Stimulated activated CD8-positive, alpha-beta memory T cell treated with anti-CD3 and anti-CD28 coated beads, Interleukin-15, amount 100 ng/mL, for 4 hours (primary cell): ENCODE measurements at places on chromosomes 13 and 19.

DNA sequence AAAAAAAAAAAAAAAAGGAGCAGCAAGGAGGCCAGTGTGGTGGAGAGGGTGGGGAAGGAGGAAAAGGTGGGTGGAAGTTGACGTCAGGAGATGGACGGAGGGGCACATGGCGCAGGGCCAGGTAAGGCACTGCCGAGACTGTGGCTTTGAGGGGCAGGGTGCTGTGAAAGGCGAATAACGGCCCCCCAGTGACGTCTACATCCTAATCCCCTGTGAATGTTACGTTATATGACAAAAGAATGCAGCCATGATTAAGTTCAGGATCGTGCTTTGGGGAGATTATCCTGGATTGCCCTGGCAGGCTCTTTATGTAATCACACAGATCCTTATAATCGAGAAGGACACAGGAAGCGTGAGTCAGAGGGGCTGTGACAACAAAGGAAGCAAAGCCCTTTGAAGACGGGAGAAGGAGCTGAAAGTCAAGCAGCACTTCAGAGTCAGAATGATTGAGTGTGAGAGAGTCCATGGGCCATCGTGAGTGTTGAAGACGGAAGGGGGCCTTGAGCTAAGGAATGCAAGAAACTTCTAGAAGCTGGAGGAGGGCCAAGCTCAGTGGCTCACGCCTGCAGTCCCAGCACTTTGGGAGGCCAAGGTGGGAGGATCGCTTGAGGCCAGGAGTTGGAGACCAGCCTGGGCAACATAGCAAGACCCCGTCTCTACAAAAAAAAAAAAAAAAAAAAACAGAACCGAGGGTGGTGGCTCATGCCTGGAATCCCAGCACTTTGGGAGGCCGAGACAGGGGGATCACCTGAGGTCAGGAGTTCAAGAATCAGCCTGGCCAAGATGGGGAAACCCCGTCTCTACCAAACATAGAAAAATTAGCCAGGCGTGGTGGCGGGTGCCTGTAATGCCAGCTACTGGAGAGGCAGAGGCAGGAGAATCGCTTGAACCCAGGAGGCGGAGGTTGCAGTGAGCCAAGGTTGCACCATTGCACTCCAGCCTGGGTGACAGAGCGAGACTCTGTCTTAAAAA, 13.8 kb upstream of the CEACAM16 start:
- DNase-seq: no peak

- DNase-seq: no peak
These were observed 283.4 kb upstream of the KLHL1 start for GRCh38 chr13:70391678-70392077.

DNA sequence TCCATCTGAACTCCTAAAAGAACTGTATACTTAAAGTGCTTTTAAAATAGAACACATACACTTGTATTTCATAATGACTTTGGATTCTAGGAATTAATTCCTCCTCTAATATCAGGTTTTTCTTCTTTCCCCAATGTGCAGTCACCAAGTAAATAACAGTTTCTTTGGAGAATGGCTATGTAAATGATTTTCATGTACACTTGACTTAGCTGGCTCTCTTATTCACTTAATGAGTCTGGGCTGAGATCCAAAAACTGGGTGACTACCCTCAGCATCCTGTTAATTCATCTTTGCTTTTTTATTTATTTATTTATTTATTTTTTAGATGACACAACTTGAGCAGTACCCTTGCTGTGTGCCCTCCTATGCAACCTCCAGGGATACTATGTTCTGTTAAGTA, 1003.7 kb downstream of the SLITRK1 start:
- DNase-seq: no peak

- DNase-seq: no peak
These were observed 1.2 kb downstream of the ZNF8 start for GRCh38 chr19:58279925-58280316.

DNA sequence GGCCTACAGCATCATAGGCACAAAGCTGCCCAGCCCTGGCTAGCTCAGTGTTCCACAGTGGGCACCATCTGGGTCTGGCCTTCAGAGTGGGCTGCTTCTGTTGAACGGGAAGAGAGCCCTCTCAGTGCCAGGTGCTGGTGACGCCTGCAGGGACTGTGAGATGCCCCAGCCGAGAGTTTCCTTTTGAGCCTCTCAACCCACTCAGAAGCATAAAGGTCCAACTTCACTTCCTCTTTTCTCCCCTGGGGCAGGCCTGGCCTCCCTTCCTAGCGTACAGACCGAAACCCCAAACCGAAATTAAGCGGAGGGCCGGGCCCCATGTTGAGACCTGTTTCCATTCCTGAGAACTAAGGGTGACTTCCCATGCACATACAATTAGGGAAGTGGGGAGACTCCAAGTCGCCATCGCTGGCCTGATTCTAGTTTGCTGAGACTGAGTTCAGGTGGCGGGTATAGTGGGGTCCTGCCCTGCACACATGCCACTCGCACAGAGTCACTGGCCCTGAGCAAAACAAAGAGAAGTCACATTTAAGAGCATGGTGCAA, 6.9 kb downstream of the RAB8A start:
- DNase-seq: no peak

DNA sequence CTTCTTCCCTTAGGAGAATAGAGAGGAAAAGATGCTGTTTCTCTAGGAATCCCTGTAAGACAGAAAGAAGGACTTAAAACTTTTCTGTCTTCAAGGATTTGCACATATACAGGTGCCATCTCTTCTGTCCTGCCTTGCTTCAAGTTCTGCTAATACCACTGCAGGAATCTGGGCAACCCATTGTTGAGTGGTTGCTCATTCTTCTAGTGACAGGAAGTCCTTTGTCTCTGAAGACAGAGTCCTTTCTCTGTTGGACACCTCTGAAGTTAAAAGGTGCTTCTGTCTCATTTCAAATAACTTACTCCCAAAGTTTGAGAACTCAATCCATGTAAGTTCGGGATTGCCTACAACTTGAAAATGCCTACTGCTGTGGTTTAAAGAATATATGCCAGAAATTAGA, 114.4 kb upstream of the TMTC4 start:
- DNase-seq: no peak

DNA sequence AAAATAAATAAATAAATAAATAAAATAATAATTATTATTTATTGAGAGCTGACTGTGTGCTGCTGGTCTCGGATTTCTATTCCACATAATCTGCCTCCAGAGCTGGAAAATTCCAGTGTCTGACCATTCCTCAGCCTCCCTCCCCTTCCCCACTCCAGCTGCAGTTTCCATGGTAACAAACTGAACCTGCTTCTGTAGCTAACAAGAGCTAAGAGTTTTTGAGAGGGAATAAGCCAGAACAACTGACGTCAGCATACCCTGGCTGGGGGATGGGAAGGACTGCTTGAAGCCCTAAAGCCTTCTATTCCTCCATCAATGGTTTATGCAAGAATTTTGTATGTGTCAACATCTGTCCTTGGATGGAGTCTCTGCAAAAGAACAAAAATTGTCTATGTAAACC, 26.0 kb upstream of the PEG3 start:
- DNase-seq: no peak

- DNase-seq: no peak
These were observed 134.0 kb downstream of the USP12 start for GRCh38 chr13:27037571-27037970.

- DNase-seq: no peak
These were observed 4.3 kb upstream of the ZNF813 start for GRCh38 chr19:53463263-53463662.

DNA sequence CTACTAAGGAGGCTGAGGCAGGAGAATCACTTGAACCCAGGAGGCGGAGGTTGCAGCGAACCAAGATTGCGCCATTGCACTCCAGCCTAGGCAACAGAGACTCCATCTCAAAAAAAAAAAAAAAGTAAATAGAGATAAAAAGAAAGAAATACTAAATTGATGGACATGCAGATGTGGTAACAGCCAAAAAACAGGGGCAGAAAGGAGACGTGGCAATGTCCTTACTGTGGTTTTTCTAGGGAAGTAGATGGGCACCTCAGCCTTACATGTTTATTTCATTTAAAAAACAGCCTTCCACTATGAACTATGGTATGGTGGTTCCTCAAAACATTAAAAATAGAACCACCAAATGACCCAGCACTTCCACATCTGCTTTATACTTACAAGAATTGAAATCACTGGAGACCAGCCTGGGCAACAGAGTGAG, 6.5 kb upstream of the EIF3G start:
- no peak for DNase-seq

DNA sequence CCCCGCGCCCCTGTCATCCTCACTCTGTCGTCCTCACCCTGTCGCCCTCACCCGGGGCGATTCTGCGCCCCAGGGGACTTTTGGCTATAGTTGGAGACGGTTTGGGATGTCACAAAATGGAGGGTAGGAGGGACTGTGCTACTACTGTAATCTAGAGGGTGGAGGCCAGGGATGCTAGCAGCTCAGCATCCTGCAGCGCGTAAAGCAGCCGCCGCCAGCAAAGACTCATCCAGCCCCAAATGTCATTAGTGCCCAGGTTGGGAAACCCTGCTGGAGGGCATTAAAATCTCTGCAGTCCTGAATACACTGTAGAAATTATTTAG, 362 bp downstream of the ZNF557 start:
- no peak for DNase-seq

DNA sequence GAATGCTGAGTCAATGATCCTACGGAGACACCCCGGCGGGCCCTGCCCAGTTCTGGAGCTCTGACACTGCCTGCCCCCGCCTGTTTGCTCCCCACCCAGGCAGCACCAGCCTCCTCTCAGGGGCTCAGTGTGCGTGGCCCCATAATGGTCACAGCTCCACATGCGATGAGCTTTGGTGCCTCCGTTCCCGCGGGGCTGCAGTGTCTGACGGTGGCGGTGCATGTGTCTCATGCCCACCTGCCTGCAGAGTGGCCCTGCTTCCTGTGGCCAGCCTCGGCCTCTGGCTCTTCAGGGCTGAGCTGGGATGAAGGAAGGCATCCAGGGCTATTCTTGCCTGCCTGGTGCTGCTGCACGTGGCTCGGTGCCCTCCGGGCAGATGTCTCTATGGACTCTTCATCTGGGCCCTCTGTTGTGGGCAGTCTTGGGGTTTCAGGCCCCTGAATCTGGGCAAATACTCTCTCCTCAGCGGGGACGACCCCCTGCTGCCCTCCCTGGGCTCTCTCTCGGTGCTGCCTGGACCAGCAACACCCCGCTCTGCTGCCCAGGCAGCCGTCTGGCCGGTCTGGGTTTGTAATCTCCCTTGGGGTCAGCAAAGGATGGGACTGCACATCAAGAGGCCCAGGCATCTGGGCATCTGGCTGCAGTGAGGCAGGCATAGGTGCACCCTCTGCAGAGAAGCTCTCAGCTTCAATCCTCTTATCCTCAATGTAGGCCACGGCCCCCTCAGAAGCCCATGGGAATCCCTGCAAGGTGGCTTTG, 19.3 kb upstream of the TMEM255B start:
- DNase-seq: no peak

GRCh38 chr19:10544753-10545251, 1.1 kb downstream of the ATG4D start:
- DNase-seq: no peak

DNA sequence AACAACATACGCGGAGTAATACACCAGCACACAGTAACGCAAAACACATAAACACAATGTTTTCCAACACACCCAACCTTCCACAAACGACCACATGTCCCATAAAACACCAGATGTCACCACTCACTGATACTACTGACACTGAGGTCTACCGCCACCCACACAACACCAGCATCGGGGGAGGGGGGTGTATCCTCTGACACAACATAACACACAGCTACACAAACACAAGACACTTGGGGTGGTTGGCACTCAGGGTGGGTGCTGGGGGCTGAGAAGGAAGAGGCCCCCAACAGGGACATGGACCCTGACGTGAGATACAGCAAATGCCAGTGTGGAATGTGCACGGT, 1.5 kb upstream of the KCNN4 start:
- no peak for DNase-seq

DNA sequence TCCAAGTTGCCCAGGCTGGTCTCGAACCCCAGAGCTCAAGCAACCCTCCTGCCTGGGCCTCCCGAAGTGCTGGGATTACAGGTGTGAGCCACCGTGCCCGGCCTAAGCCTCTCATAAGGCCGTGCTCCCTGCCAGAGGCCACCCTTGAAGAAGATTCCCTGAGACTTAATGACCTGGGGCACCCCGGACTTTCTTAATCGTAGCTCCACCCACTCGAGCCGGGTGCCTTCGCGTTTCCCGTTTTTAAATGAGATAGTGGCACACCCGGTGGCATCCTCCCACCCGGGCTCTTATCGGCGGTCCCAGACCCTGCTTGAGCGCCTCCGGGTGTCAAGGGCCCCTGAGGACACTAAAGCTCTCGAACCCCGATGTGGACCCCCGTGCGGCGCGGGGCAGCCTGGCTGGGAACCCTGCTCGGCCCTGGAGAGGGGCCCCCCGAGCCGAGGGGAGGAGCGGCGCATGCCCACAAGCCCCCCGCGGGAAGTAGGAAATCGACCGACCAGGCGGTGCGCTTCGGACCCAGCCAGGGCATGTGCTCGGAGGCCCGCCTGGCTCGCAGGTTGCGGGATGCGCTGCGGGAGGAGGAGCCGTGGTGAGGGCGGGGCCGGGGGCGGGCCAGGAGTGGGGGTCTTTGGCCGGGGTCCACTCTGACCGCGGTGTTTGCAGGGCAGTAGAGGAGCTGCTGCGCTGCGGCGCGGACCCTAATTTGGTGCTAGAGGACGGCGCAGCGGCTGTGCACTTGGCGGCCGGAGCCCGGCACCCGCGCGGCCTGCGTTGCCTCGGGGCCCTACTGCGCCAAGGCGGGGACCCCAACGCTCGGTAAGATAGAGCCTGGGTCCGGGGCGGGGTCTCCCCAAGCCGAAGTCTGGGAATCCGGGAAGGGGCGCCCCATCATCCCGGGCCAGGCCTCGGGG, at the start of gene ANKLE1:
TSS of gene ANKLE1 (plus strand) at position 511 of the 914 bp plus-strand sequence. CDS start at position 531, 20 bp downstream.
- no peak for DNase-seq

- DNase-seq: peak; percentile 39
These were observed 41.4 kb downstream of the LYL1 start for GRCh38 chr19:13060964-13061927.

DNA sequence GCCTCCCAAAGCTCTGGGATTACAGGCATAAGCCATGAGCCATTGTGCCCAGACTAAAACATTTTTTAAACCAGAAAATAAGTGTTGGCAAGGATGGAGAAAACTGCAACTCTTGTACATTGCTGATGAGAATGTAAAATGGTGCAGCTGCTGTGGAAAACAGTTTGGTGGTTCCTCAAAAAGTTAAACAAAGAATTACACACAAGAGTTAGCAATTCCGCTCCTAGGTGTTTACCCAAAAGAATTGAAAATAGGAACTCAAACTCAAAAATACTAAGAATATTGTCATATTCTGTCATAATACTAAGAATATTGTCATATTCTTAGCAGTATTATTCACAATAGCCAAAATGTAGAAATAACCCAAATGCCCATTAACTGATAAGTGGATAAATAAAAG, 39.7 kb upstream of the USP12 start:
- DNase-seq: no peak

DNA sequence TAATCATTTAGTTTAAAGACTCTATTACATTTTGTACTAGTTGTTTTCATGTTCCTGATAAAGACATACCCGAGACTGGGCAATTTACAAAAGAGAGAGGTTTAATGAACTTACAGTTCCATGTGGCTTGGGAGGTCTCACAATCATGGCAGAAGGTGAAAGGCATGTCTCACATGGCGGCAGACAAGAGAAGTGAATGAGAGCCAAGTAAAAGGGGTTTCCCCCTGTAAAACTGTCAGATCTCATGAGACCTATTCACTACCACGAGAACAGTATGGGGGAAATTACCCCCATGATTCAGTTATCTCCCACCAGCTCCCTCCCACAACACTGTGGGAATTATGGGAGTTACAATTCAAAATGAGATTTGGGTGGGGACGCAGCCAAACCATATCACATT, 129.2 kb downstream of the PAN3 start:
- no peak for DNase-seq
